ENCODE measurements at places on chromosomes 7 and 10.

GRCh38 chr10:12730809-12731519 lies 270.5 kb downstream of the CCDC3 start:
- DNase-seq = no peak

DNA sequence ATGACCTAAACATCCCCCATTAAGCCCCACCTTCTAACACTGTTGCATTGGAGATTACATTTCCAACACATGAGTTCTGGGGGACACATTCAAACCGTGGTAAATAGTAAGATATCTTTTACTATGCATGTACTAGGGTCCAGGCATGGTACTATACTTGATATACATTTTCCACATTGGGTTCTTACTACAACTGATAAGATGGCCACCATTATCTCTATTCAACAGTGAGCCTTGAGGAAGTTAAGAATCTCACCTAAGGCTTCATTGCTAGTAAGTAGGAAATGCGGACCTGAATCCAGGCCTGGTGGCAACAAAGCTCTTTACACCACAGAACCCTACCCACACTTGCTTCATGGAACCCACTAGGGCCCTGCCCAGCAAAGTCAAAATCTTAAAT lies 5.7 kb downstream of the PANK1 start:
- DNase-seq = no peak

DNA sequence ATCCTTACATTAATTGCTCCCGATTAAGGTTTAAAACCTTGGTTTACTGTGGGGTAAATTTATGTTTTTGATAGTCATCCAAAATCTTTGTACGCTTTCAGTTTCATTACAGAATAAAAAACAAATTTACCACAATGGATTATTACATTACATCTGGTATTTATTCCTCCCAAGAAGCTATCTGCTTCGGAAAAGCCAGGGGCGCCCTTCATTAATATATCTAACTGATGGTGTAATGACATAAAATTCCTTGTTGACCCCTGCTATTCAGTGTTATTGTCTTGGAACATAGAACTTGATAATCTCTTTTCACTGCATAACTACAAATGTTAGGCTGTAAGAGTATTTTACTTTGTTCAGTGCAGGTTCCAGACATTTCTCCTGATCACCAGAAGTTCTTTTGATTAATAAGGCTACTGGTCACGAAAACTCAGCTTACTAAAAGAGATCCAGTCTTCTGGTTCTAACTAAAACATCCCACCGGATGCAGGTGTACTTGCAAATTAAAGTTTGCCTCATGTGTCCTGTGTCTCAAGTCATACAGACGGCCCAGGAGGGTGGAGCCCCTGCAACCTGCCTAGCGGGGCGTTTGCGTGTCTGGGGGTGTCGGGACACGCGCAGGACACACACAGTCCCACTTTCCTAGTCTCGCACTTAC lies 581 bp upstream of the GLCCI1 start:
- no peak for DNase-seq

DNA sequence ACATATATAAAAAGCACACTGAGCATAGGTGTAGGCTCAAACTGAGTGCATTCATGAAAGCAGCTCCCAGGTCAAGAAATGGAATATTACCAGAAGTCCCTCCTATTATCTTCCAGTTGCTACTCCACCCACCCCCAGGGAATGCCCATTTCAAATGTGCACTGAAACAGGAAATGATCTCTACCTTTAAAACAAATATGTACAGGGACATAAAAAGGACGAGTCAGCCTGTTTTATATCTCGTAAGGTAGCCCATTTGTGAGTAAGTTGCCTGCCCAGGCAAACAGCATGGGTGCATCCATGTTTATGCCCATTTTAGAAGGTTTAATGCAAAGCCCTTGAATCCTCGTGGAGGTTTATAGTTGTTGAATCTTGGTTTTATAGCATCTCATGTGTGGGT lies 10.4 kb downstream of the FFAR4 start:
- DNase-seq = no peak

DNA sequence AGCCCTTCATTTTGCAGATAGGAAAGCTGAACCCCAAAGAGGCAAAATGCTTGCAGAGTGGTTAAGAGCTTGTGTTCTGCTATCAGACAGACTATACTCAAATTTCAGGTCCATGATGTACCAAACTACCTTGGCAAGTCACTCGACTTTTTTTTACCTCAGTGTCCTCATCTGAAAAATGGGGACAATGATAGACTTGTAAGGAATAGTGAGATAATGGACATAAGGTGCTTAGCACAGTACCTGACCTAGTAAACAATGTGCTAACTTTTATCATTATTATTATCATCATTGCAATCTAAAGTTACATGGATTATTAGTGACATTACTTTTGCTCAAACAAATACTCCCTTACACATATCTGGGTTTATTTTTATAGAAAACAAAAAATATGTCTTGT lies 79.4 kb upstream of the ARID5B start:
- no peak for DNase-seq

GRCh38 chr10:10092581-10092980 lies 925.1 kb upstream of the CELF2 start:
- no peak for DNase-seq

DNA sequence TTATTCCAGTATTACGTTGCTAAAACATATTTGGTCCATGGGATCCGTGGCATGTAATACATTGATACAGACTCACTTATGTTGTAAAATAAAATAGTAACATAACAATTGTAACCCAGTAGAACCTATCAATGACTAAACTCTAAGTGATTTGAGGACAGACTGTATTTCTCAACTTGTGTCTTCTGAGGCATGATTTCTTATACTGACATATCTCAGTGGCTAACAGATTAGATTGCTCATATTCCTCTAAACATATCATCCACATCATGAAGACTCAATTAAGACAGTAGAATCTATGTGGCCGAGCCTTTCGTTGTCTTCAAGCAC lies 72.3 kb downstream of the CREB5 start:
- no peak for DNase-seq

GRCh38 chr10:35486297-35486990 lies 118.7 kb upstream of the GJD4 start:
- DNase-seq = no peak

DNA sequence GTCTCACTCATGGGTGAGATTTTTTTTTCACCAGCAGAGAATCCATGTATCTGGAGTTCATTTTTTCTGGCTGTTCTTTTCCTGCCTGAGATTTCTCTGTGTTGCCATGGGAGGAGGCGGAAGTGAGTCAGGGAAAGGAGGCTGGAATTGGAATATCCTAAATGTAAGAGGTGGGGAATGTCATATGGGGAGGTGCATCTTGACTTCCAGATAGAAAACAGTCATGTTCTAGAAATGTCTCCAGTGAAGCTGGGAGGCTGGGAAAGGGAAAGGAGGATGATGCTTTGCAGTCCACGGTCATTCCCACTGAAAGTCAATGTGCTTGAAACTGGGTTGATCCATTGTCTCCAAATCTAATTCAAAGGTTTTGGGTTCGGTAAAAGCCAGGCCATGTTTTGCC lies 39.7 kb upstream of the HPS1 start:
- DNase-seq = no peak

DNA sequence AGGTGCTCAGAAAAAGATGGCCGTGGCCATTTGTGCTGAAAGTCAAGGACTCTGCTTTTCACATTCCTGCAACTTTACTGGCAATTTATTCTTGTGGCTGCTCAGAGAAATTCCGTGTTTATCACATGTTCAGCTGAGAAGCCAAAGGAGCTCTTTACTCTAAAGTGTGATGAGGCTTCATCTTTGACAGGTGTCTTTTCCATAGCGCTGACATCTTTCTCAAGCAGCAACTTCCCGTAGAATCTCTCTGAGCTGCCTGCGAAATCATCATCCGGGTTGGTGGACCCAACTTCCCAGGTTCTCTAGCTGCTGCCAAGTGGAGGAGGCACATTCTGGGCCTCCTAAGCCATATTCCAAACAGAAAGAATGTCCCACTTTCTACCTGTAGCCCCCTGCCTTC lies 16.9 kb upstream of the NPS start:
- no peak for DNase-seq

GRCh38 chr7:122454776-122455507 lies 150.4 kb upstream of the FEZF1 start:
- DNase-seq = no peak

- no peak for DNase-seq
These were observed 52.7 kb downstream of the VPS50 start for GRCh38 chr7:93284908-93285307.
